ENCODE measurements at places on chromosomes 6 and 20. TPM values are rescaled to one million over a fixed set of nuclear protein-coding genes. Genes with fewer than 3 reads are reported as not detected.
A peak's percentile ranks its signal among the peaks of the same experiment; 100 is the strongest.

DNA sequence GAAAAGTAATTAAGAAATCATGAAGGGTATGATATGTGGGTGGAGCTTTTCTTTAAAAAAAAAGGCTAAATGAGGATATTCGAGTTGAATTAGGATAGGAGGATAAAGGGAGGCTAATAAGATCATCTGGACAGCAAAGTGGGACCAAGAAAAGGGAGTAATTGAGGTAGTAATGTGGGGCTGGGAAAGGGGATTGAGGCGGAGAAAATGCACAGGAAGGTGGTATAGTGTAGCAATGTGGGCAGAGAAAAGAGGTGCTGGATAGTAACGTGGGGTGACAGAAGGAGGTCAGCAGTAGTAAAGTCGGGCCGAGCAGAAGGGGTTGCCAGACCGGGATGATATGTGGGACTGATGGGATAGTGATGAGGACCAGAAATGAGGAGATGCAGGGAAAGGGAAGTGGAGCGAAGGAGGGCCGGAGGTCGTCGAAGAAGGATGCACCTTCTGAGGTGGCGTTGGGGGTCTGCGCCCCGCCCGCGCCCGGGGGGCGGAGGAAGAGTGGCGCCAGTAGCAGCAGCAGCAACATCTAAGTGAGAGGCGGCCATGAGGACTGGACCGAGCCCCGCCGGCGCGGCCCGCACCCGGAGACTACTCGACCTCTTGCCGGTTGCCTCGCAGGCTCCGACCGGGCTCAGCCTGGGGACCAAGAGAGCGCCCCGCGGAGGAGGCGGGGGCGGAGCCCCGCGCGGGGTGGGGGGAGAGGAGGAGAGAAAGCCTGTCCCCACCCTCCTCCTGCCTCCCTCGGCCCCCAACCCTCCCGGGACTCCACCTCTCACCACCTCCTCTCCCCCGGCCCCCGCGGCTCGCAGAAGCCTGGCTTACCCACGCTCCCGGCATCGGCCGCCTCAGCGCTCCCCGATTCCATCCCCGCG lies 887 bp downstream of the GABBR1 start:
- peak; percentile 51 for DNase-seq

DNA sequence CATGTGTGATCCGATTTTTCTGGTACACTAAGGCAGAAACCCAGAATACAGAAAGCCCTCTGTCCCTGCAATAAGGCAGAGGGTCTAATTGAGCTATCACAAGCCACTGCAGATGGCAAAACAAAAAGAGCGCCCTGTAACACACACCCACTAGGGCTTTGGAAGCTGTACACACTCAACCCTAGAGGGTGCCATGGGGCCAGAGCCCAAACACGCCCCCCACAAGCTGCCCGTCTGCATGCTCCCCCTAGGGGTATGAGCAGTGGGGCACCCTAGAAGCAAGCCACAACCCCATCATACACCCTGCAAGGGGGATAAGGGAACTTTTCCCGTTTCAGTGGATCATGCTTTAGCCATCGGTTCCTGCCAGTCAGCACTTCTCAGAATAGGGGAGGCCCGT lies 62.2 kb upstream of the PDE10A start:
- no peak for DNase-seq

DNA sequence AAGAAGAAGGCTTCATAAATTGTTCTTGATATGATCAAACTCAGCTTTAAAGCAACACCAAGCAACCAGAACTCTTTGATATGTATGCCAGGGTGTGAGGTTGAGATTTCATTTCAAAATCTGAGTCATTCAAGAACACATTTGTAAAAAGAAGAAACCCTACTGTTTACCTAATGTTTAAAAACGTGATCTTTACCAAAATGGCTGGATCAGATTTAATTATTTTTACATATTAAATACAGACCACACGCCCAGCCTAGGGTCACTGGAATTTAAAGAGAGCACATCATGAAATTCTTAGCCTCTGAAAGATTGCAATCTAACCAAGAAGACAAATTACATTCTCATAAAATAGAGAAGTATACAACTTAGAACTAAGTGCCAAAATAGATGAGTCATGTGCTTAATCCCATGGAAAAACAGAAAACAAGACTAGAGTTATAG lies 206.8 kb upstream of the SMLR1 start:
- DNase-seq: no peak

- DNase-seq: no peak
These were observed 106.4 kb upstream of the TAB2 start for GRCh38 chr6:149211046-149211571.

- no peak for DNase-seq
These were observed 16.3 kb downstream of the PDSS2 start for GRCh38 chr6:107442938-107443607.

DNA sequence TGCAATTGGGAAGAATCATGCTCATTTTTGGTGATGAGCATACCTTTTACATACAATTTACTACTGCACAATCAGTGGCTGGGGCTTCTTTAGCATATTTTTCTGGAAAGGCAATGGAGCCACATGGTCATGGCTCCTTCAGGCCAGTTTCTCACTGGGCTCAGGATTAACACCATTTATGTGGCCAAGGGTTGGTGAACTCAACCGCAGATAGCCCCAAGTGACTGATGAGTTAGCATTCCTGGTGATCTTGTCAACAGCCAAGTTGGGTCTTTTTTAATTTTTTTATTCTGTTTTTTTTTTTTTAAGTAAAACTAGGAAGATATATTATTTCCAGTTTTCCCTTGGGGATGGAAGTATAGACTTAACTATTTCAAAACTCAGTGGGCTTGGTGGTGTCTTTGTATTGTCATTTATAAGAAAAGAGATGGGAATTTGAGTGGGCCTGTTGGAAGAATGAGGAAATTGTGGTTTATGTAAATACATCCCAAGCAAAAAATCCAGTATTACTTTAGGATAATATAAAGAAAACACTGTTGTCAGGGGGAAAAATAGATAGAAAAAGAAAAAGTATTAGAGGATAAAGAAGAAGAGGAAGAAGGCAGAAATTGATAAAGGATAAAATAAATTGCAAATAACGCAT lies 397.4 kb downstream of the MAFB start:
- DNase-seq: no peak

- DNase-seq: no peak
These were observed 106.2 kb downstream of the PLG start for GRCh38 chr6:160808263-160808662.

- no peak for DNase-seq
These were observed 23.0 kb upstream of the LYRM2 start for GRCh38 chr6:89661559-89661958.

DNA sequence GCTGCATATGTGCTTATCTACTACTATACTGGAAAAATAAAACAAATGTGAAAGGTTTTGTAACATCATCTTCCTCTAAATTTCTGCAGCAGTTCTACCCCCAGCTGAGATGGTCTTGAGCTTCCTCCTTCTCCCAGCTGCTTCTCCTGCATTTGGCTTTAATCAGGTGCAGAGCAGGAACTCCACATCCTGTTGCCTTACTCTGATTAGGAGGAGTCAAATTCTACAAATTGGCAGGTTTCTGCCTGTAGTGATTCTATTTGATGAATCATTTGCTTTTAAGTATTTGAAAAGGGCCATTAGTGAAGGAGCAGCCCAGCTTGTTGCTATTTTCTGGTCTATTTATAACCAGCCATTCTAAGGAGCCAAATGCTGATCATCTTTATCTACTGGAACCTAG lies 224.5 kb downstream of the GMDS start:
- no peak for DNase-seq

Gene ZGPAT
- 25.5 TPM for total RNA-seq

Gene FOXS1
- total RNA-seq: not detected

Gene CDH26
- total RNA-seq: 0.94 TPM

All from CD8-positive, alpha-beta T cell (primary cell).